ENCODE measurements at places on chromosomes 5 and 9. TPM values are rescaled to one million over a fixed set of nuclear protein-coding genes. Genes with fewer than 3 reads are reported as not detected.

Gene OR1Q1
- not detected for polyA plus RNA-seq

DNA sequence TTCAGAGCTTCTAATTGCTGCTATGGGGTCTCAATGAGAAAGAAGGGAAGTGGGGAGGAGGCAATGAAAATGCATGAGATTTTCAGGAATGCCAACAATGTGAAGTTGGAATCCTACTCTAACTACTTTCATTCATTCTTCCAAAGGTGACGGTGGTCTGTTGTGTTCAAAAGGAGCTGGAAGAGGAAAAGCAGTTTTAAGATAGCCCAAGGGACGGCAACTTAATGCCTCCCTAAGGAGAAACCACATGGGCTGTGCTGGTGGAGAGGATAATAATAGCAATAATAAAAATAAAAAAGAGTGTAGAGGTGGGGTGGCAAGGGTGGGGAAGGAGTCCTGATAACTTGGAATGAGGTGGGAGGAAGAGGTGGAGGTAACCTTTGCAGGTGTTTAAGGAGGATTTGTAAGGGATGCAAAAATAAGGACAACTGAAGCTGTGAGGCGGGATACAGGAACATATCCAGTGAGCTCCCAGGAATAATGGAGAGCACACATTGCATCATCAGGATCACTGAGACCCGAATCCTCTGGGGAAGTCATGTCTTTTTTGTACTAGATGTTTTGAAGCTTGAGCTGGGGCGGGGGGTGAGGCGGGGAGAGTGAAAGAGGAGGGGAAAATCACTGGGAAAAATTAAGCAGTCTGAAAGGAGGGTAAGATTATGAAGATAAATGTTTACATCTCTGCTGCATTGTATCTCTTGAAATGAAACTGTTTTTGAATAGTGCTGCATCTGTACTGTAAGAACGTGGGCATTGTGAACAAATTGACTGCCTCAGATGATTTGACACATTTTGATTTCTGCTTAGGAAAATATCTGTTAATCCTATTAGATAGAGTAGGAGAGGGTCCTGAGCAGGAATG, 120.1 kb upstream of the TMEM161B start:
- DNase-seq: no peak

- no peak for DNase-seq
Measured at GRCh38 chr5:180395540-180396274, 42.6 kb upstream of the GFPT2 start.

DNA sequence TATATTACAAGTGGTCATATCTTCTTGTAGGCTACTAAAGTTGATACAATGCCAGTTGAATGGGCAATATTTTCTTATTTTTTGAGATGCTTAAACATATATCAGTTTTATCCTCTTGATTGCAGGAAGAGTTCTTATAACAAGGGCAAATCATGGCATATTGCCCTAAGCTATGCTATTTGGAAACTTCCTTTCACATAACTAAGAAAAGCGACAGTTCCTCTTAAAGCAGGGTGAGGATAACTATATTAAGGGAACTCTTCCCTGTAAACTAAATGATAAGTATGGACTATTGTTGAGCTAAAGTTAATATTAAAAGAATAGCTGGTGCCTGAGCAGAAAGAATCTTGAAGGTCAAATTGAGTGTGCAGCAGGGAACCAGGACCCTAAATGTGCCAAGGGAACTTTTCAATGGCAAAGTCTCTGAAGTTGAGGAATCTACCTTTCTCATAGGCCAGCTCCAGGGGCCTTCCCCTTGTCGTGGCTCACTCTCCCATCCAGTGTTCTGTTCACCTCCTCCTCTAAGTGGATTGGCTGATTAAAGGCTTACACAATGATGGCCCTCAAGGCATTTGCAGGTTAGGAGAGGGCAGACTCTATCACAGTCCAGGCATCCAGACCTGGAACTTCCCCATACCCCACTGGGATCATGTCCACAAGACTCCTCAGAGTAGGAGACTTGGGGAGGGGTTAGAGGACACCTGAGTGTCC, 26.8 kb downstream of the FYB1 start:
- DNase-seq: no peak

- no peak for DNase-seq
Measured at GRCh38 chr5:84255315-84255714, 129.4 kb downstream of the EDIL3 start.

DNA sequence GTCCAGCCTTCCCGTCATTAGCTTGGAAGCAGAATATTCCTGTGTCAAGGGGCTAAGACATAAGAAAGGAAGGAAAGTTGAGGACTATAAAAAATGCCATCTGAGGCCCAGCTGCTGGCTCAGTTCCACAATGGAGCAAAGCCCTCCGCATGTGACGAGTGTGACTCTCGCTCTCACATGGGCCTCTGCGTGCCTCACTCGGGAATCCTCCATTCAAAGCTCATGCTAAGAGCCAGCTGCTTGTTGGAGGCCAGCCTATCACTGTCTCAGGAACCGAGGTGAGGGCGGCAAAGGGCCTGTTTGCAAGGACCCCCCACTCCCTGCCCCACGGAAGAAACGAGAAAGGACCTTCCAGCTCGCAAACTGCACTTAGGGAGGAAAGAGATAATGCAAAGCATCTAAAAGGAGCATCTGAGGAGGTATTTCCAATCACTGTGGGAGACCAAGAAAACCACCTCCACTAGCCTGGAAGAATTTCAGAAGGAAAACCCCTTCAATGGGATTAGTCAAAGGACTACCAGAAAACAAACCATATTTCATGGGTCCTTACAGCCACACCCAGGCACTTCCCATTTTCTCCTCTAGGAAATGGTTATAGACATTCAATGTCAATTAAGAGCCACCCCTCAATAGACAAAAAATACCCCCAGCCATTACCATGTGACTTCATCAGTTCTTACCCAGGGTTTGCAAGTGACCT, 95.3 kb downstream of the PRRT1B start:
- no peak for DNase-seq

- no peak for DNase-seq
Measured at GRCh38 chr5:107329850-107330249, 340.9 kb downstream of the EFNA5 start.

Gene LHX6
- 3.5 TPM for polyA plus RNA-seq

Gene HTR1A
- polyA plus RNA-seq: not detected

GRCh38 chr9:21078702-21079101, 960 bp upstream of the IFNB1 start:
- no peak for DNase-seq

DNA sequence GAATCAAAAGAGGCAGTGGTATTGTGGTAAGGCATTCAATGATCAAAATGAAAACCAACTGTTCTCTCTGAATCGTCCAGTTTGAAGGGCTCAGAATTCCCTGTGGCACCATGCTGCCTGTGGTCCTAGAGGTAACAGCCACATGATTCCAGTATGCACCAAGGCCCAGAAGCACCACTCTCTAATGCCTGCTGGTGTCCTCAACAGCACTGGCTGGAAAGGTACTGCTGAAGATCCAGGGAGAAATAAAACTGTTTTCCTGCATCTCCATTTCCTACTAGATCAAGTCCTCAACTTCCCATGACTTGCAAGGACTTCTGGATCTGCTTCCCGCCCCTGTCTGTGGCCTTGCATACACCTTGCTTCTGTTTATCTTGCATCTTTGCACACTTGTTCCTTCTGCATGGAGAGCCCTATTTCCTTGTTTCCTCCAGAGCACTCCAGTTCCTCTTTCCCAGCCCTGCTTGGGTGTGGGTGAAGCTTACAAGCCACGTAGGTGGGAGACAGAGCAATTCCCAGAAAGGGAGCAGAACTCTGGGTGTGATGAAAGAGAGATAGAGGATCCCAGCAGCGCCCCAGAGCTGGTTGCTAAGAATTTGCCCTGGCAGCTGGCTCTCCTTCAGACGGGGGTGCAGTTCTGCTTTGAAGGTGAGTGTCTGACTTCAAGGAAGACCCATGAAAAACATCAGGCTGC, 41.0 kb upstream of the EQTN start:
- no peak for DNase-seq

Gene ATOSB
- 15.1 TPM for polyA plus RNA-seq

Gene DOCK8
- 10.3 TPM for polyA plus RNA-seq

Data from renal cortex interstitium (tissue), 15 donors.